ENCODE measurements at places on chromosomes 12 and 14.
A peak's percentile ranks its signal among the peaks of the same experiment; 100 is the strongest.

DNA sequence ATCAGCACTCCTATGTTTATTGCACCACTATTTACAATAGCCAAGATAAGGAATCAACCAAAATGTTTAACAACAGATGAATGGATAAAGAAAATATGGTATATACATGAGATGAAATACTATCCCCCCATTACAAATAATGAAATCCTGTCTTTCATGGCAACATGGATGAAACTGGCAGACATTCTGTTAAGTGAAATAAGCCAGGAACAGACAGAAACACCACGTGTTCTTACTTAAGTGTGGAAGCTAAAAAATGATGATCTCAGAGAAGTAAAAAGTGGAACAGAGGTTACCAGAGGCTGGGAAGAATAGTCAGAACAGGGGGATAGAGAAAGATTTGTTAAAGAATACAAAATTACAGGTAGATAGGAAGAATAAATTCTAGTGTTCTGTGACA lies 113.7 kb upstream of the MDM1 start:
- DNase-seq = no peak

DNA sequence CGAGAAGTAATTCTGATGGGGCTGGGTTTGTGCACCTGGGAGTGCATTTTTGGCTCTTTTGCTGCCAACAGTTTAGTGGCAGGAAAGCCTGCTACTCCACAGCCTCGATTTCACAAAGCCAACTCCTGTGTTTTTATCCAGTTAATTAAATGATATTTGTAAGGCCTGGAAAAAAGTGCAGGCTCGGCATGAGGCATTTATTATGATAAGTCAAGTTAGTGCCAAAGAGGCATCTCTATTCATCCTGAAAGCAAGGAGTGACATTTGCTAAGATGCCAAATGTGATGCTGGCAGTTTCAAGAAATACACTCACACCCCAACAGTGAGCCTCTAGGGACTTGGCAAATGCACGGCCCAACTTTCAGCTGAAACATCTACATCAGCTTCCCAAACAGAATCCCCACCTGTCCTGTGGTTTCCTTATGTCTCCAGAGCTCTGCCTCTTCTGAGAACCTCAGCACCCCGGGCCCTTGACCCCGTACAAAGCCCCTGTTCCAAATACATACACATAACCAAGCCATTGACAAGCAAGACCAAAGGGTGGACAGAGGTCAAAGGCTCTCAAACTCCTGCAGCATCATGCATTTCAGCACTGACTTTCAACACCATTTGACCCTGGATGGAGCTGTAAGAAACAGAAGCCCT lies 955.1 kb upstream of the TMEM132C start:
- DNase-seq = no peak

GRCh38 chr12:48969833-48970701 lies 1.5 kb downstream of the WNT10B start:
- peak; percentile 49 for DNase-seq

DNA sequence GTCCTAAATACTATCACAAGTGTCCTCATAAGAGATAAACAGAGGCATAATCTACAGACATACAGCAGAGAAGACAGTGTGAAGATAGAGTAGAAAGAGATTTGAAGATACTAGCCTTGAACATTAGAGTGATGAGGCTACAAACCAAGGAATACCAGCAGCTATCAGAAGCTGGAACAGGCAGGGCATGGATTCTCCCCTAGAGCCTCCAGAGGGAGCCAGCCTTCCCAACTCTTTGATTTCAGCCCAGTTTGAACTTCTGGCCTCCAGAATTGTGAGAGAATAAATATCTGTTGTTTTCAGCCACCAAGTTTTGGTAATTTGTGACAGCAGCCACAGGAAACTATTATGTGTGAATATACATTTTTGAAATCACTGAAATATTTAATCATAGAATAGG lies 47.2 kb downstream of the CCDC91 start:
- DNase-seq = no peak

DNA sequence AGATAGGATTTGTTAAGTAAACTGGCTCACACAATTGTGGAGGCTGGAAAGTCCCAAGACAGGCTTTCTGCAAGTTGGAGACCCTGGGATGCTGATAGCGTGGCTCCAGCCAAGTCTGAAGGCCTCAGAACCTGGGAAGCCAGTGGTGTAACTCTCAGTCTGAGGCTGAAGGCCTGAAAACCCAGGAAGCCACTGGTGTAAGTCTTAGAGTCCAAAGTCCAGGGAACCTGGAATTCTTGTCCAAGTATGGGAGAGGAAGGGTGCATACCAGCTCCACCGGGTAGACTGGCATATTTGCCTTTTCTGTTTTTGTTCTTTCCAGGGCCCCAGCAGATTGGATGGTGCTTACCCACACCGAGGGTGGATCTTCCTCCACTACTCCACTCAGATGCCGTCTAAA lies 18.1 kb downstream of the GMFB start:
- DNase-seq = no peak

DNA sequence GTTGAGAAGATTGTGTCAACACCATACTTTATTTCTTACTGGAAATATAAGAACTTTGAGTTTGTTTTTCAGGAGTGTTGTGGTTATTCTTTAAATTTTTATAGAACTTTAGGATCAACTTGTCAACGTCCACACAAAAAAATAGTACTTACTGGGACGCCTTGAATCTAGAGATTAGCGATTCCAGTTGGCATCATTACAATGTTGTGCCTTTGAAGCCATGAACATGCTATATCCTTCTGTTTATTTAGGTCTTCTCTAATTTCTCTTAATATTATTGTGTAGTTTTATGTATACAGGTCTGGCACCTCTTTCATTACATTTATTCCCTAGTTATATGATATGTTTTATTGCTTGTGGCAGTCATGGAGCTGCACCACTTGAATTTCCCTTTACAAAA lies 320.8 kb upstream of the CCDC196 start:
- no peak for DNase-seq

- no peak for DNase-seq
Observed at GRCh38 chr14:32618991-32619390, 289.9 kb downstream of the AKAP6 start.

DNA sequence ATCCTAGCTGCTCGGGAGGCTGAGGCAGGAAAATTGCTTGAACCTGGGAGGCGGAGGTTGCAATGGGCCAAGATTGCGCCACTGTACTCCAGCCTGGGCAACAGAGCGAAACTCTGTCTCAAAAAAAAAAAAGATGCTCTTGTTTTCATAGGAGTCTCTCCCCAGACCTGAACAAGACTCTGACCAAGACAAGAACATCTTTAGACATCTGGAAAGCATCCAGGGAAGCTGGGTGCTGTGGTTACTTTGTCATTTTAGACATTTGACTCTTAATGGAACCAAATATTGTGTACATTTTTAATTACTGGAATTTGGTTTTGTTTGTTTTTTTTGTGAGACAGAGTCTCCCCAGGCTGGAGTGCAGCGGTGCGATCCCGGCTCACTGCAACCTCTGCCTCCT lies 21.1 kb upstream of the ATF1 start:
- DNase-seq = no peak

Data from CD4-positive, alpha-beta T cell treated with Interleukin-17A for 1 hour (primary cell).